ENCODE measurements at places on chromosomes 1 and 21. TPM values are rescaled to one million over a fixed set of nuclear protein-coding genes. Genes with fewer than 3 reads are reported as not detected.

DNA sequence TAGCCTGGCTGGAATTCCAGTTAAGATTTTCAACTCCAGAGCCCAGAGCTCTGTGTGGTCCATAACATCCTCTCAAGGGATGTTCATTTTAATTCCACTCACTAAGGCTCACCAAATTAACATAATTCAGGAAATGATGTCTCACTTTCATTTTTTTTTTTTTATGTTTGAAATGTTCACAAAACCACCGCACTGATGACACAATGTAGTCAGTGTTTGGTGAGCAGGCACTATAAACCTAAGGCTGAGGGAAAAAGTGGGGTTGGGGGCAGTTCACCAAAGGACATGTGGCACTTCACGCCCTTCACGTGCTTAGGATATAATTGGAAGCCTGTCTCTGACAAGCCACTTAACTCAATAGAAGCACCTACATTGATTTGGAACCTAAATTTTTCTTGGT, 177.3 kb upstream of the CAMK1G start:
- no peaks in the 10 kb centered on the region for H3K4me1 ChIP-seq
- no peak for DNase-seq
- H3K4me3 ChIP-seq = no peak overlapping the region
- no peaks in the 10 kb centered on the region for H3K27me3 ChIP-seq
- H3K27ac ChIP-seq = no peak overlapping the region

GRCh38 chr1:27203946-27204345, 30.5 kb upstream of the WDTC1 start:
- H3K27ac ChIP-seq = no peak overlapping the region
- DNase-seq = no peak
- H3K36me3 ChIP-seq = no peaks in the 10 kb centered on the region
- no peak overlapping the region for H3K4me3 ChIP-seq
- H3K27me3 ChIP-seq = peaks cover 4% of the 10 kb centered on the region

DNA sequence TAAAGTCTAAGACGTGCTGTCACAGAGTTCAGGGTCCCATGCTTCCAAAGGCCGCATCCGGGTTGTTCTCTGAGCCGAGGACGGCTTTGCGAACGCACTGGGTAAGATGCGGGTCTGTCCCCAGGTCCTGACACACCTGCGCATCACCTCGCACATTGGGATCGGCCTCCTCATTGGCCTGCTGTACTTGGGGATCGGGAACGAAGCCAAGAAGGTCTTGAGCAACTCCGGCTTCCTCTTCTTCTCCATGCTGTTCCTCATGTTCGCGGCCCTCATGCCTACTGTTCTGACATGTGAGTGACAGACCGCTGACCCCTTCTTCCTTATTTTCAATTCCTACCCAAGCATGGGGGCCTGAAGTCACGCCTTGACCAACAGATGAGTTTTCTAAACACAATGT, 25.3 kb downstream of the TFF3 start:
- H3K36me3 ChIP-seq = peaks cover 77% of the 10 kb centered on the region
- no peak for DNase-seq
- H3K27me3 ChIP-seq = no peaks in the 10 kb centered on the region
- no peaks in the 10 kb centered on the region for H3K4me1 ChIP-seq

- H3K4me1 ChIP-seq = no peaks in the 10 kb centered on the region
- H3K4me3 ChIP-seq = no peak overlapping the region
- no peaks in the 10 kb centered on the region for H3K27me3 ChIP-seq
Measured at GRCh38 chr21:34526241-34526617, 14.2 kb upstream of the KCNE1 start.

- H3K4me1 ChIP-seq = no peaks in the 10 kb centered on the region
- H3K4me3 ChIP-seq = no peak overlapping the region
- H3K27me3 ChIP-seq = no peaks in the 10 kb centered on the region
- H3K27ac ChIP-seq = no peak overlapping the region
- no peaks in the 10 kb centered on the region for H3K36me3 ChIP-seq
- no peak for DNase-seq
Measured at GRCh38 chr1:217214551-217214950, 416.3 kb downstream of the GPATCH2 start.

DNA sequence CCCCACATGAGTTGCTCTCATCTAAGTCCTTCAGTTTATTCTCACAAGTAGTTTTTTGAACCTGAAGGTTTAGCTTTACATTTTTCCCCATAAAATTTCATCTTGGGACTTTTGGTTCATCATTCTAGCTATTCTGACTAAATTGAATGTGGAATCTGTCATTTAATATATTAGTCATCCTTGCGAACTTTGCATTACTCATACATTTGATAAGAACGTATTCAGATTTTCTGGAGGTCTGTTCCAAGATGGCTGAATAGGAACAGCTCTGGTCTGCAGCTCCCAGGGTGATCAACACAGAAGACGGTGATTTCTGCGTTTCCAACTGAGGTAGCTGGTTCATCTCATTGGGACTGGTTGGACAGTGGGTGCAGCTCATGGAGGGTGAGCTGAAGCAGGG, 59.8 kb upstream of the CSF1 start:
- DNase-seq = no peak
- H3K4me3 ChIP-seq = no peak overlapping the region
- peaks cover 10% of the 10 kb centered on the region for H3K27me3 ChIP-seq

DNA sequence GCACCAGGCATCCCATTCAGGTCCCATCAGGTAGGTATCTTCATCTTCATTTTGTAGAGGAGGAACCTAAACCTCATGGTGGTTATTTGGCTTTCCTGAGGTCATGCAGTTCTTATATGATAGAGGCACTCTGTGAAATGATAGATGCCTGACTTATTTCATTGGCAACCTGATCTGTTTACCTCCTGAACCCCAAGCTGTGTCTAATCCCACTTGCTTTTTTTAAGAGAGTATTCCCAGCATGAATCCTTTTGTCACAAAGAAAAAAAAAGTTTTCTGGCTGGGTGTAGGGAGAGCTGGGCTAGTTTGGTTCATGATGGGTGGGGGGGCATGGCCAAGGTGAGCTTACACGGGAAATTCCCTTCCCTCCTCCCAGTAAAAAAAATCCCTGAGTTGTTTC, 154.2 kb downstream of the TENT5C start:
- DNase-seq = no peak
- no peak overlapping the region for H3K4me3 ChIP-seq
- H3K27me3 ChIP-seq = peaks cover under 1% of the 10 kb centered on the region
- peaks cover 9% of the 10 kb centered on the region for H3K4me1 ChIP-seq
- no peaks in the 10 kb centered on the region for H3K36me3 ChIP-seq

DNA sequence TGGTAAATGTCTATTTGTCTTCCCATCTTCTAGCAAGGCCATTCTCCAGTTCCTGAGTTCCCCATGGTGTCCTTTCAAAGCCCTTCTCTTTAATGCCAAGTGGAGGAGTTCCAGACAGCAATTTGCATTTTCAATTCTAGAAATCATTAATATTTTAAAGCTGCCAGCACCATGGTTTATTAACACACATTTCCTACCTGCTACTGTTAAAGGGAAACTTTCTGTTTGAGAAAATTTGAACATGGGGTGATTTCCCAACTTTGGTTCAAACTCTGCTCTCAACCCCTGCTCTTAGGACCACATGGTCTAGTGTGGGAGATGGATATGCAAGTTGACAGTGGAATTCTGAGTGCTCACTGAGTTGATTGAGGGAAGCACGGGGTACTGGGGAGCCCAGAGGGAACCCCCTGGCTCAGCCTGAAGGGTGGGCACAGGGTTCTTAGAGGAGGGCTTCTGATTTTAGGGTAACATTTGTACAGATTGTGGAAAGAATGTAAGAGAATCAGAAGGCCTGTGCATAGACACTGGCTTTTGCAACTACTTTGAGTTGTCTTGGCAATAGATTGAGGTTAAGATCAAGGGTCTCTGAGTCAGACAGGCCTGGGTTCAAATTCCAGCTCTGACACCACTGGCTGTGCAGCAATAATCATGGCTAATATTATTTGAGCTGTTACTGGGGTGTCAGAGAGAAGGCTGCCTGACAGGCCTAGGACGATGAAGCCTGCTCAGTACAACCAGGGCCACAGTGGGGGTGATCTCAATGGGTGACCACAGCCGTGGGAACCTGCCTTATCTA, 97.8 kb downstream of the BEND5 start:
- DNase-seq = no peak
- H3K27ac ChIP-seq = no peak overlapping the region
- no peaks in the 10 kb centered on the region for H3K4me1 ChIP-seq
- H3K36me3 ChIP-seq = no peaks in the 10 kb centered on the region
- no peak overlapping the region for H3K4me3 ChIP-seq
- no peaks in the 10 kb centered on the region for H3K27me3 ChIP-seq

Gene CFHR5
- total RNA-seq = not detected

Gene OPRD1
- not detected for total RNA-seq

Gene SPRR5
- not detected for total RNA-seq

Gene CD52
- total RNA-seq = 1,121 TPM

Gene DIRAS3
- not detected for total RNA-seq

Gene HSD3B2
- 1.1 TPM for total RNA-seq
